Effector CD4-positive, alpha-beta T cell (primary cell): ENCODE measurements at places on chromosomes 16 and 17.

GRCh38 chr16:29807426-29808218 lies 1.3 kb downstream of the MAZ start:
- peak; percentile 82 for DNase-seq

DNA sequence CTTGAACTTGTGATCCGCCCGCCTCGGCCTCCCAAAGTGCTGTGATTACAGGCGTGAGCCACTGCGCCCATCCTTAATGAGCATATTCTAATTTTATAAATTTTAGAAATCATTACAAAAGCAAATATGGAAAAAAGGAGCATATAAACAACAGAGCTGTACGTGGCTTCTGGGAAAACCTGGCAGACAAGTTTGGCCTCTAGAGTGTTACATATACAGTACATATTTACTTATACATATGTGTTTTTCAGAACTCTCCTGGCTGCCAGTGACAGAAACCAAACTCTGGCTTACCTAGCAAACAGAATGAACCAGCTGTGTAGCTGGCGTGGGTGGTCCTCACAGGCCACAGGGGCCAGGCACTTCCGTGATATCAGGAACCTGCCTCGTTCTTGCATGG lies 10.1 kb downstream of the DRC3 start:
- DNase-seq, result no peak

- no peak for DNase-seq
Observed at GRCh38 chr17:83178533-83179304, 99.3 kb downstream of the METRNL start.

GRCh38 chr17:13869331-13869940 lies 199.9 kb upstream of the COX10 start:
- DNase-seq, result no peak

- DNase-seq, result no peak
Observed at GRCh38 chr17:74631468-74632450, 8.2 kb upstream of the CD300E start.

DNA sequence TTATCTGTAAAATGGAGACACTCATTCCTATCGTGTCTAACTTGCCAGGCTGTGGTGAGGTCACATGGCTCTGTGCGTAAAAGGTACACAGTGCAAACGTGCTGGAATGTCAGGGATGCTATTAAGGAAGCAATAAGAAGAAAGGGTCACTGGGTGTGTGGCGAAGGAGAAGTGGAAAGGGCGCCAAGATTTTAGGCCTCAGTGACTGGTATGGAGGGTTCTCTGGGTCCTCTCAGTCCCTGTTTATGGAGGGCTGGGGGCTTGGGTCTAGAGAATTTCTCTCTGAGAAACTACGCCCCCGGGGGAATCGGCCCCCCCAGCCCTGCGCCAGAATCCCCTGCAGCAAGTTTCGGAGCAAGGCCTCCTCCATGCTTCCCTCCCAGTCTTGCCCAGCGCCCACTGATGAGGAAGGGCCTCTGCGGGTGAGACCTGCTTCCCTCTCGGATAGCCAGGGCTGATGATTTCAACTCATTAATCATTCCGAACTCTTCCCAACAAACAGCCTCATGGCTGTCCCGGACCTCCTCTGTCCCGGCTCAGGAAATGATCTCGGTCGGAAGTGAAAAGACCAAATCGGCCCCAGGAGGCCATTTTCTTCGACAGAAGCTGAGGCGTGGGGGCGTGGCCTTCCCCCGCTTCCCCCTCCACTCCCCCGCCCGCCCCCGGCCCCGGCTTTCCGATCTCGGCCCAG lies 1.2 kb upstream of the HEXIM1 start:
- no peak for DNase-seq

GRCh38 chr17:4717791-4718190 lies 7.4 kb downstream of the ARRB2 start:
- DNase-seq, result no peak

- DNase-seq, result no peak
Observed at GRCh38 chr17:3808701-3809100, 7.7 kb upstream of the ITGAE start.

DNA sequence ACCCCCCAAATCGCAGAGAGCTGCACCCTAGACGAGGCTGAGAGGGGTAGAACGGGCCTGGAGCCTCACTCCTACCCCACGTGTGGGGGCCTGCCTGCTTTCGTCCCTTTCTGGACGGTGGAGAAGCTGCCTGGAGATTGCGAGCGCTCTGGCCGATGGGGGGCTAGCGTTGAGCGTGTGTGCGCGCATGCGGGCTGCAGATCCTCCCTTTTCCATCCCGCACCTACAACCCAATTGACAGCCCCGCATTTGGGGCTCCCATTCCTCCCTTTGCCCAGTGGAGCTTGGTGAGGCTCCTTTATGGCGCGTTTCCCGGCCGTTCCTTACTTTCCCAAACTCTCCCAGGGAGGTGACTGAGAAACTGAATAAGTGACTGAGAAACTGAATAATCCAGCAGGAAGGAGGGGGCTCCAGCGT lies 907 bp upstream of the ESRP2 start:
- DNase-seq, result no peak

GRCh38 chr17:19328441-19329061 lies 34.0 kb downstream of the B9D1 start:
- DNase-seq, result no peak

GRCh38 chr16:89345642-89346150 lies 128.2 kb downstream of the ZNF778 start:
- no peak for DNase-seq

- DNase-seq, result no peak
Observed at GRCh38 chr17:55969562-55970324, 183.5 kb upstream of the ANKFN1 start.

- no peak for DNase-seq
Observed at GRCh38 chr17:13004336-13004735, 13.5 kb downstream of the ELAC2 start.

DNA sequence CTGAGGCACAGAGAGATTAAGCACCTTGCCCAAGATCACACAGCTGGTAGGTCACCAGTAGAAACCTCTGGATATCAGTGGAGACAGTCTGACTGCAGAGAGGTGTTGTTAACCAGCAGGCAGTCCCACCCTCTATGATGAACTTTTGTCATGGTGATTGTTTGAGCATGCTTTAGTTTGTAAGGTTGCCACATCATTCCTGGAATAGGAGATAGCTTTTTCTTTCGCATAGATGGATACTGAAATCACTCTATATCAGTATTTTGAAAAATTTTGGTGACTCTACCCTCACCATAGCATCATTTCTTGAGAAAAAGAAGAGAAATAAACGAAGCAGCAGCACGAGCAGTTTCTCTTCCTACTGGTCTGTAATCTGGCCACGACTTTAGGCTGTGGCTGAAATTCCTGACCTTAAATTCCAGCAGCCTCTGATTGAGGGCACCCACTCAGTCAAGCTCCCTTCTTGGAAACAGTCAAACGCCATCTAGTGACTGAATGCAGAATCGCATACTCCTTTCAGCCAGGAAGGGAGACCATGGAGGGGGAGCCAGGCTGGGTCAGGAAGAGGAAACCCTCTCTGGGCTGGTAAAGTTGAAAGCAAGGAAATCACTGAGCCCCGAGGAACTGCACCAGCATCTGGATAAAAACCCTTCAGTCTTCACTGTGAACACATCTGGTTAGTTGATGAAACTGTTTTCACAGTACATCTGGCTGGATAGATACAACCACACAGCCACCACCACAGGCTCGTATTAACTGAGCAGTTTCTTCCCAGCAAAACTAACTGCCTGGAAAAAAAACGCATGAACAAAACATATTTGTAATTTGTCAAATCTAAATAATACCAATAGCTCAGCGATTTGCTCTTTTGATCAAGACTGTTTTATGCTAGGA lies 108.5 kb upstream of the XYLT1 start:
- DNase-seq, result peak; percentile 47
